ENCODE measurements at places on chromosomes 2 and 18.

GRCh38 chr18:48987821-48988220 lies 37.1 kb upstream of the SMAD7 start:
- DNase-seq = no peak

DNA sequence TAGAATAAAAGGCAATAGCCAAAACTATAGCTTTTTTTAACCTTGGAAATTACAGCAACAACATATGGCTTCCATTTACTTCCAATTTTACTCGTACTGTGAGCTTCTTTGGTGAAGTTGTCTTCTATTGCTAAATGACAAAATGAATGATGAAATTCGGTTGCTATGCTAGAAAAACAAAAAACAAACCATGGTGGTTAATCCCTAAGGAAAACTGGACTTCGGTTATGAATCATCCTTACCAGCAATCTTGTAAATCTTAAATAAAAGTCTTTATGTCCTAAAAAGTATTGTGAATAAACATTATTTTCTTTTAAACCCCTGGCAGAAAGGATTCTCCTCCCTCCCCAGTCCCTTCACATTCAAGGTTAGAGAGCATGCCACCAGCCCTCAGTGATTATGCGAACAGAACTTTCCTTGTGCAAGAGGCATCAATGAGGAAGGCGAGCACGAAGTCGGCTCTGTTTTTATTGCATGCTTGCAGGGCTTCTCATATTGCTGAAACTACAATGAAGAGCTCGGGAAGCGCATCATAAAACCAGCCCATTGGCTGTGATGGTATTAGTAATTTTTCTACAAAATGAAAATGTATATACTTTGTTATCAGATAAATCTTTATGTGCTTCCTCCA lies 62.9 kb downstream of the ZNF521 start:
- no peak for DNase-seq

DNA sequence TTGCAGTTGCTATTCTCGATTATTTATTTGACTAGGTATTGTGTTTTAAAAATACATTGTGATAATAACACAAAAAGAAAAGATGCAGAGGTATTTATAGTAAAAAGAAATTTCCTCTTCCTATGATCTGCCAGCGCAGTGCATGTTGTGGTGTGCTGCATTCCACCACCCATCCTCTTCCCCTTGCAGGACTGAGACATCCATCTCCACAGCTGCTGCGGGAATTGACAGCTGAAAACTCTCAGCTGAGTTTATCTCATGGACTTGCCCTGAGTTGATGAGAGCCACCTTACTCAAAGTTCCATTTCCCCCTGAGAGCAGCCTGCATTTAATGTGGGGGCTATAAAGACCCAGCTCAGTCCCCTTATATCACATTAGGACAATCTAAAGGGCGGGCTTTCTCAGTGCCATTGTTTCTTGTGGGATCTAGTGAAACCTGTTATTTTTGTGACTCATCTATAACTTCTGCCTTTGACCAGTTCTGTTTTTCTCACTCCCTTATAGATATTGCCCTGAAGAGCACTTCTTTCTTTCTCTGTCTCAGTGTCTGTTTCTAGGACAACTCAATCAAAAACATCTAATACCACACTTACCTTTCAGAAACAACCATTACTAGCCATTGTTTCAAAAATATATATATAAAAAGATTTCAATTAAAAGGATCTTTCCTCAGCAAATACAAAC lies 698.5 kb downstream of the NR4A2 start:
- no peak for DNase-seq

DNA sequence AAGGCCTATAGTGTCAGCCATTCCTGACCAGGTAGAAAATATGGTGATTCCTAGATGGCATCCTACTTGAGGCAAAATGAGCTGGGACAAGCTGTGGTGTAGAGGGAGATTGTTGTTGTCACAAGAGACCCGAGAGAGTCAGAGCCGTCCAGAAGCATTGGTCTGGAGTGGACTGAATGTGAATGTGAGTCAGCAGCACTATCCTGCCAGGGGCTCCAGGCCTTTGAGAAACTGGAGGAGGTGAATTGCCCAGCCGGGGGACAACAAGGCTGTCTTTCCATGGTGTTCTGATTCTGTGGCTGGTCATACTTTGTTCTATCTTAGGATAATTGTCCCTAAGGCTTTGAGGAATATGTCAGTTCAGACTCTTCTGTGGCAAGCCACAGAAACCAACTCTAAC lies 29.4 kb upstream of the EIF2AK3 start:
- no peak for DNase-seq

- DNase-seq = no peak
These were observed 14.4 kb upstream of the BZW1 start for GRCh38 chr2:200797242-200797770.
